ENCODE measurements at places on chromosomes 6 and 20.
A peak's percentile ranks its signal among the peaks of the same experiment; 100 is the strongest.

- DNase-seq, result no peak
Observed at GRCh38 chr6:169653691-169654090, 48.1 kb downstream of the WDR27 start.

GRCh38 chr6:61193771-61194170 lies 1092.3 kb downstream of the KHDRBS2 start:
- no peak for DNase-seq

- no peak for DNase-seq
Observed at GRCh38 chr6:46251583-46252339, 81.0 kb upstream of the ENPP5 start.

DNA sequence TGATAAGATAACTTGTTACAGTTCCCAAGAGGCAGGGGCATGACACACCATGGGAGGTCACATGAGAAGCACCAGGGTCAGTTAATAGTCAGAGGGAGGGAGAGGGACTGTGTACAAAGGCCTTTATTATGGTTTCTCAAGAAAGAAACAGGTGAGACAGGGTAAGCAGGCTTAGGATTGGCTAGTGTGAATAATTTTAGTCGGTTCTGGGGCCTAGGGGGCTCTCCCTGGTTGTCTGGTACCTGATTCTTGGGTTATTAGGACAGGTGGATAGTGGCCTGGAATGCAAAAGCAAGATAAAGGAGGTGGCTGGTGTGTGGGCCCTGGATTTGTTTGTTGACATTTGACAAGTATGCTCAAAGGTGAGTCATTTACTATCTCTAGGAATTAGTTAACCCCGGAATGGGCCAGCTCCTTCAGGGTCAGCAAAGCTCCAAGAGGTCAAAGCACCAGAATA lies 49.4 kb upstream of the MCUR1 start:
- DNase-seq, result no peak

- no peak for DNase-seq
Observed at GRCh38 chr6:14282854-14283505, 165.4 kb downstream of the CD83 start.

DNA sequence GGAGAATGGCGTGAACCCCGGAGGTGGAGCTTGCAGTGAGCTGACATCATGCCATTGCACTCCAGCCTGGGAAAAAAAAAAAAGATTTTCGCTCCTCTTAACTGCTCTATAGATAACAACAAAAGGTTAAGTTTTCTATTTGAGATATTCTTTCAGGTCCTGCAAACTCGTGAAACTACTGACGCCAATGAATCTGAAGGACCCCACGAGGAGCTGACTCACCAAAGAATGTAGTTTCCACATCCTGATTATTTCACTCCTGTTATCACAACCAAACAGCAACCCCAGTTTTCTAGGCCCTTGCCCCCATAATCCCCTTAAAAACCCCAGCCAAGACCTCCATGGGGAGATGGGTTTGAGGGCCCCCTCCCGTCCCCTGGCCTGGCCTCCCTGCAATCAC lies 58.7 kb downstream of the OTOR start:
- no peak for DNase-seq

- no peak for DNase-seq
Observed at GRCh38 chr20:677957-678356, 2.4 kb upstream of the SCRT2 start.

DNA sequence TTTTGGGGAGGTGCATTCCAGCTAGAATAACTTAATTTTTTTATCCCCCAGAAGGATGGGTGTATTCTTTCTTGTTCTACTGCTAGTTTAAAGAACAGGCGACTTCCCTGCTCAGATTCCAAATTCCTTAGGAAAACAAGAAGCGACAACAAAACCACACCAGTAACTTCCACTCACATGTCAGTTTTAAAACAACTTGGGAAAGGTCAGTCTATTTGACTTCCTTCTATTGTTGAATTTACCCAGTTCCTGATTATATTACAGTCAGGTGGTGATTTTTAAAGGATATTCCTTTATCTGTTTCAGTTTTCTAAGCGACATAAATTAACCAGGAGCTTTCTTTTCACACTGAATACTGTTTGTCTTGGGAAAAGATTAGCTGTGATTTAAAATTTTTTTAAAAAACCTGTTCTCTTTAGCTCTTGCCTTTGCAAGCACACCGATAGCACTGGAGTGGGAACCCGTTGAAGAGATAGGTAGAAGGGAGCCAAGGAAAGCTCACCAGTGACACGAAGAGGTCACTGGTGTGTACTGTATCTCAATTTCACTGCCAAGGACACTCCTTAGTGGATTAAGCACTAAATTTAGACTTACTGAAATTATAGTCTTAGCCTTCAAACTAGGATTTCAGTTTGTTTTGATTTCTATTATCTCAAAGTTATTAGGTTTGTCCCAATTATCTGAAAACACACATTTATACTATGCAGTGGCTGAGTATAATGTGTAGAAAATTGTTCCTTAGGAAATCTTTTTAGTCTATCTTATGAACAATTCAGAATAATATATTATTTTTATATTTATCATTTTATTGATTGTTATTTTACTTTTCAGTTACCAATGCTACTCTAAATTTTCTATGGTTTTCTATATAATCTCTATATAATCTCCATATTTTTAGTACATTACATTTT lies 22.3 kb downstream of the MARCKS start:
- DNase-seq, result no peak

DNA sequence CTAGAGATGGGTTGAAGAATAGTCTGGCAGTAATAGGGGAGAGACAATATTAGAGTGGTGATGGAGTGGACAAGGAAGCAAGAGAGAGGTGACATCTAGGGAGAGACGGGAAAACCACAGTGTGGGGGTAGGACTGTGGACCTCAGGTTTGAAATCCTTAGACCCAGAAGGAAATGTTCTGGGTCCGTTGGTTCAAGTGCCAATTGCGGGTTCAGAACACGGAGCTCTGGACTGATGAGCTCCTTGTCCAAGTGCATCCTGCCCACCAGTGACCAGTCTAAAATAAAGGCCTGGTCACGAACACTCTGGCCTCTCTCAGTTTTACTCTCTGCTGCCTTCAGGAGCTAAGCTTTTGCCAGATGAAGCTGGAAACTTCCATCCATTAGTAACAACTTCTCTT lies 174.0 kb downstream of the LINC00237 start:
- no peak for DNase-seq

DNA sequence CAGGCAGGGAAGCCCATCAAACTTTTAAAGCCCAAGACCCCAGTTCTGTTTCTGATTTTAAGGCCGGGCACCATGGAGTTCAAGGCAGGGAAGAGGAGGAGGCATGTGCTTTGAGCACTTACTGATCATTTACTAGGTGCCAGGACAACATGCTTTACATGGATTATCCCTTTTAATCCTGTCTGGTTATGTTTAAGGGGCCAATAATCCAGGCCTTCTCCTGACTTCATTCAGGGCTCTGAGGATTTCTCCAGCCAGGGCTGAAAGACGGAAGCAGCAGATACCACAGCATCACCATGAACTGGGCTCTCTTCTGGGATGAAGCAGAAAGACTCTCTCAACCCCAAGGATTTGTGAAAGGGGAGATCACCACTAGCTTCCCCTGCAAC lies 4.1 kb downstream of the CCND3 start:
- no peak for DNase-seq

DNA sequence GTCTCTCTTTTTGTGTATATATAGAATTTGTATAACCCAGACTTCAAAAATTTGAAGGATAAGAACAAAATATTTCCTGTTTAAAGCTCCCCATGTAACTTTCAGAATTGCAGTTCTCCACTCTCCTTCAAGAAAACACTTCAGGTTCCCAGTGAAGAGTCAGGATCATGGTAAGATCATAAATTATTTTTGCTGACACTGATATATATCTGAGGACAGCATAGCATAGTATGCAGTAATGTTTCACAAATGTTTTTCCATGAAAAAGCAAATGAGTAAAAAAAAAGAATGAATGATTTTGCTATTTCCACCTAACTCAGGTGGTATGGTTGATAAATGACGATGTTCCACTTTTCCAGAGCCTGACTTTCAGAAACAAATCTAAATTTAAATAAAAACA lies 545.6 kb upstream of the EPHA7 start:
- no peak for DNase-seq

GRCh38 chr6:139903411-139904157 lies 529.1 kb upstream of the CITED2 start:
- no peak for DNase-seq

- peak; percentile 74 for DNase-seq
Observed at GRCh38 chr6:30647242-30648116, 546 bp downstream of the C6orf136 start.

- no peak for DNase-seq
Observed at GRCh38 chr6:6179858-6180623, 140.4 kb downstream of the F13A1 start.
